ENCODE measurements at places on chromosomes 5 and 9.

GRCh38 chr5:6578676-6579343 lies 54.0 kb downstream of the NSUN2 start:
- peaks cover 13% of the 10 kb centered on the region for H3K4me1 ChIP-seq
- H3K27me3 ChIP-seq = no peaks in the 10 kb centered on the region
- no peak overlapping the region for H3K4me3 ChIP-seq
- H3K36me3 ChIP-seq = no peaks in the 10 kb centered on the region
- no peak overlapping the region for H3K27ac ChIP-seq

- H3K27me3 ChIP-seq = no peaks in the 10 kb centered on the region
- no peaks in the 10 kb centered on the region for H3K36me3 ChIP-seq
- DNase-seq = no peak
- no peak overlapping the region for H3K4me3 ChIP-seq
- H3K4me1 ChIP-seq = no peaks in the 10 kb centered on the region
Observed at GRCh38 chr5:107968998-107969397, 298.3 kb upstream of the EFNA5 start.

DNA sequence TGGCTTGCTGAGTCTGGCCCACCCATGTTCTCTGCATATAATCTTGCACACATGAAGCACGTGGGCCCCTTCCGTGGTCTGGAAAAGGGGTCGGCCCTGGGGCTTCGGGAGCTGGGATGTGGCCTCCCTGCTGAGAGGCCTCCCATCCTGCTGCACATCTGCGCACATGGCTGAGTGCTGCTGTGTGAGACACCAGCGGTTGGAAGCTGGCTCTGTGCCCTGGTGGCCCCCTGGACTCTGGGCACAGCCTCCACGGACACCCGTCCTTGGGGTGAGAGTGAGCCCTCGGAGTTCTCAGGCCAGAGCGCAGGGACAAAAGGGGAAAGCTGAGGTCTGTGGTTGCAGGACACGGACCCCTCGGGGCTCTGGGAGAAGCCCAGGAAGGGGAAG lies 115.8 kb downstream of the RXRA start:
- H3K27me3 ChIP-seq = peaks cover 6% of the 10 kb centered on the region
- no peak overlapping the region for H3K4me3 ChIP-seq
- peaks cover 45% of the 10 kb centered on the region for H3K4me1 ChIP-seq
- no peak overlapping the region for H3K27ac ChIP-seq
- DNase-seq = no peak

DNA sequence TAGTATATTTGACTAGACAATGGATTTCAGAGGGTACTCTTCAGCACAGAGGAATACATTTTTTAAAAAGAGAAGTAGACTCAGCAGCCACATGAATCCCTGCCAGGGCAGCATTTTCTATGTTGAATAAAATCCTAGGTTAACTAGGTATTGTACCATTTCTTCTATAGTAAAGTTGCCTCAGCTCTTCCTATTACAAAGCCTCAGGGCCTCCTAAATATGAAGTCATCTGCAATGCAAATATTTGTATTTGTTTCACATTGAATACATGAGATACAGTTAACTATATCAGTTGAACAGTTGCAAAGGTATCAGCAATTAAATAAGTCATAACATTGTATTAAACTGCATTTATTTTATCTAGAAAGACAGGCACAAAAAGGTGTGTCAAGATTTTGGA lies 59.5 kb downstream of the NUDT12 start:
- H3K27ac ChIP-seq = no peak overlapping the region
- no peaks in the 10 kb centered on the region for H3K27me3 ChIP-seq
- no peak for DNase-seq
- H3K4me1 ChIP-seq = peaks cover 8% of the 10 kb centered on the region
- H3K36me3 ChIP-seq = no peaks in the 10 kb centered on the region

DNA sequence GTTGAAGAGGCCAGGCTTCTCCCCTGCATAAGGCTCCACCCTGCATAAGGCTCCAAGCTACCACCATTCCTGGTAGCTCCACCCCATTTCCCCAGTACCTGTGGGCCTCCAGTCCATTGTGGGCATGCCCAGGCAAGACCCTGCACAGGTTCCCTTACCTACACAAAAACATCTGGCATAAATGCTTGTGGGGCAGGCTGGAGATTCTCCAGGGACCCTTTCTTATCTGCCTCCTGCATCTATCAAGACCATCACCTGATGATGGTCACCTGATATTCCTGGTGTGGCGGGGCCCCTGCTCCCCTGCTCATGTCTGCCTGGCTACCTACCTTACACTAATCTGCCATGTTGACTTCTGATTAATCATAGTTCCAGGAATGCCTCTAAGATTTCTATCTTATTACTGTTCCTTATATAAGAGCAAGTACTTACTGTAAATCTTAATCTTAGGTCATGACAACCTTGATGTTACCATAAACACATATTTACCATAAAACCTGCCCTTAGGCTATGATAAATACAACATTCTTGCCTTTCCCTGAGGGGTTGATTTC lies 41.0 kb downstream of the FGD3 start:
- no peak overlapping the region for H3K27ac ChIP-seq
- H3K36me3 ChIP-seq = no peaks in the 10 kb centered on the region
- no peaks in the 10 kb centered on the region for H3K27me3 ChIP-seq
- DNase-seq = peak; percentile 90
- no peak overlapping the region for H3K4me3 ChIP-seq

DNA sequence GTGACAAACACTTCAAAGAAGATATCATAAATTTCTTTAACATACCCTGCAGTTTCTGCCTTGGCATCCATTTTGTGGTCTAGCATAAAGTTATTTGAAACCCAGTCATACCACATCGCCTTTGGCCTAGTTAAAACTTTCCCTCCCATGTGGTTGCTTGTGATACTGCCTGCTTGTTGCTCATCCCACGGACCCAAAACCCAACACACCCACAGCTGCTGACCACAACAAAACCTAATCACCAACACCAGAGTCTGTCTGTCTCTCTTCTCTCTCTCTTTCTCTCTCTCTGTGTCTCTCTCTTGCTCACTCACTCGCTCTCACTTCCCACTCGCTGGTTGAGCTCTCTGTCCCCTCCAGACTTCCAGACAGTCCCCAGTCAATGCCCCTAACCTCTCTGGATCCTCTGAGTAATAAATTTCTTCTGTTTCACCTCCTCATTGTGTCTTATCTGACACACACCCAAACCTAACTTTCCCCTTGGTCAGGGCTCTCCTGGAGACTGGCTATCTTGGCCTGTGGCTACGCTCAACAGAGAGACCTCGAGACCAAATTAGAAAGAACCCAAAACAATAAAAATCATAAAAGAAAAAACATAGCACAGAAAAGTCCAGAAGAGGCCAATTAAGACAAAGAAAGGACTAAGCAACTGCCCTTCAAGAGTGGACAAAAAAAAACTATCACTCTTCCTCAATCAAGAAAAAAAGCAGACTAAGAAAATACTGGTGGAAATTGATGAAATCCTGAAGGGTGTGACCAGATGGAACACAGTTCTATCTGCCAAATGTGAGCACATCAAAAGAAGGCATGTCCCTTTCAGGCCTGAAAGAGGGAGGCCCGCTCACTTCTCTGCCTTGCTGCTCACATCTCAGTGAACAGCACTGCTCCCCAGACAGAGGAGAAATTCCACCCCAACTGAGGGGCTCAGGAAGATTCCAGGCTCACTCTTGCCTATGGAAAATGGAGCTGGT lies 41.5 kb downstream of the TTLL11 start:
- no peak overlapping the region for H3K27ac ChIP-seq
- no peaks in the 10 kb centered on the region for H3K36me3 ChIP-seq
- H3K27me3 ChIP-seq = no peaks in the 10 kb centered on the region
- peak; percentile 77 for DNase-seq
- H3K4me1 ChIP-seq = no peaks in the 10 kb centered on the region

DNA sequence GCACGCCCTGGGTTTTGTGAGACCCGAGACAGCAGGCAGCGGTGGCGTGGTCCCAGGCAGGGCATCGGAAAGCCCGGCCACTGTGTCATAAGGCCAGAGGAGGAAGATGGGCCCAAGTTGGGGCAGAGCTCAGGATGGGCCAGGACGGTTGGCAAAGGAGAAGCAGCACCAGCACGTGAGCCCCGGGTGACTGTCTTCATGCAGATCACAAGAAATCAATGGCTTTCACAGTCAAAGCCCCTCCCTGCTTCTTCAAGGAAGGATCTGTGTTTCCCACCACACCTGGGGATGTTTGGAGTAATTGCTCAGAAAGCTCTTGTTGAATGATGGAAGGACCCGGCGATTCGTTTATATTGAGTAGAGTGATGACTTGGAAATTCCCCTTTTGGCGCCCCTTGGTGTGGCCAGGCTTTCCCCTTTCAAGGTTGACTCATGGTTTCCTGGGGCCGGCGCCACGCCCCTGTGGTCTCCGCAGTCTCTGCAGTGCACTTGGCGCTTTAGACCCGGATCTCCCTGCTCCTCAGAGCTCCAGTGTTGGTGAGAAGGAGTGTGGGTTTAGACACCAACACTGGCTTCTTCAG lies 52.1 kb downstream of the IL31RA start:
- no peaks in the 10 kb centered on the region for H3K27me3 ChIP-seq
- no peak for DNase-seq
- no peak overlapping the region for H3K4me3 ChIP-seq
- H3K36me3 ChIP-seq = no peaks in the 10 kb centered on the region

- no peaks in the 10 kb centered on the region for H3K27me3 ChIP-seq
- H3K36me3 ChIP-seq = no peaks in the 10 kb centered on the region
- H3K4me3 ChIP-seq = no peak overlapping the region
- no peak overlapping the region for H3K27ac ChIP-seq
Observed at GRCh38 chr9:38053697-38054461, 15.1 kb downstream of the SHB start.

- H3K27ac ChIP-seq = no peak overlapping the region
- H3K4me3 ChIP-seq = no peak overlapping the region
- H3K27me3 ChIP-seq = no peaks in the 10 kb centered on the region
- H3K36me3 ChIP-seq = peaks cover 89% of the 10 kb centered on the region
Observed at GRCh38 chr5:14364096-14364495, 217.5 kb upstream of the OTULINL start.

DNA sequence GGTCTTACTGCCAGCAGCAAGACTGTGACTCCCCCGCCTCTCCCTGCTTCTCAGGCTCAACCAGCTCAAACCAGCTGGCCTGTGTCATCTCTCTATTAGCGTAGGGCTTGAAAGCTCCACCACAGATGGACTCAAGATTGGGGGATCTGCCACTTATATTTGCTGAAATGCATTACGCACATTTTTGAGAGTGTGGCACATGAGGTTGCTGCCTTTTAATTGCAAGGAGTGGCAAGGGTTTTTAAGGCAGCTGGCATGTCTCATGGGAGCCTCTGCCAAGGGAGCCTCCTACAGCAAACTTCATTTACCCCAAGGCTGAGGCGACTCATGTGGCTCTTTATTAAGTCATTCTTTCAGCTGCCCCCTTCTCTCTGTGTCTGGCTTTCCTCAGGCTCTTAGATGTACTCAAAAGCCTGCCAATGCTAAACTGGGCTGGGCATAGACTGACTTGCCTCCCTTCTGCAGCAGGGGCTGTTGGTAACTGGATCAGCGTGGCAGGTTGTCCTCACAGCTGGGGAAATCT lies 219.3 kb downstream of the SMARCA2 start:
- H3K36me3 ChIP-seq = no peaks in the 10 kb centered on the region
- H3K4me3 ChIP-seq = no peak overlapping the region
- no peak for DNase-seq
- no peaks in the 10 kb centered on the region for H3K4me1 ChIP-seq
- no peak overlapping the region for H3K27ac ChIP-seq

GRCh38 chr5:116626945-116627679 lies 52.5 kb upstream of the SEMA6A start:
- H3K4me1 ChIP-seq = peaks cover 20% of the 10 kb centered on the region
- H3K27me3 ChIP-seq = no peaks in the 10 kb centered on the region
- H3K27ac ChIP-seq = peak overlapping the region; percentile 69
- H3K36me3 ChIP-seq = no peaks in the 10 kb centered on the region
- H3K4me3 ChIP-seq = no peak overlapping the region

- peak overlapping the region; percentile 47 for H3K27ac ChIP-seq
- H3K36me3 ChIP-seq = no peaks in the 10 kb centered on the region
- no peak overlapping the region for H3K4me3 ChIP-seq
- no peaks in the 10 kb centered on the region for H3K27me3 ChIP-seq
Observed at GRCh38 chr5:141605523-141606277, 13.1 kb downstream of the DIAPH1 start.

DNA sequence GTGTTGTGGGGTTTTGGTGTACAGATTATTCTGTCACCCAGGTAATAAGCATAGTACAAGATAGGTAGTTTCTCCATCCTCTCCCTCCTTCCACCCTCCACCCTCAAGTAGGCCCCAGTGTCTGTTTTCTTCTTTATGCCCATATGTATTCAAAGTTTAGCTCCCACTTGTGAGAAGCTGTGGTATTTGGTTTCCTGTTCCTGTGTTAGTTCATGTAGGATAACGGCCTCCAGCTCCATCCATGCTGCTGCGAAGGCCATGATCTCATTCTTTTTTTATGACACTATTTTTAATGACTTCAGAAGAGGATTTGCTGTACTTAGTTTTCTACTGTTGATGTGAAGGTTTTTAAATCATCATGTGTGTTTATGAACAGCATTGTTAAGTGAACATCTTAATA lies 11.9 kb downstream of the CCDC180 start:
- H3K27me3 ChIP-seq = no peaks in the 10 kb centered on the region
- H3K4me3 ChIP-seq = no peak overlapping the region
- no peaks in the 10 kb centered on the region for H3K4me1 ChIP-seq
- DNase-seq = no peak
- H3K36me3 ChIP-seq = peaks cover 85% of the 10 kb centered on the region
- no peak overlapping the region for H3K27ac ChIP-seq

- H3K36me3 ChIP-seq = no peaks in the 10 kb centered on the region
- no peak overlapping the region for H3K27ac ChIP-seq
- peak overlapping the region; percentile 14 for H3K4me3 ChIP-seq
- DNase-seq = no peak
Observed at GRCh38 chr5:148808864-148809642, 17.4 kb upstream of the ADRB2 start.

GRCh38 chr9:5509573-5509972 lies 758 bp upstream of the PDCD1LG2 start:
- DNase-seq = no peak
- peaks cover 14% of the 10 kb centered on the region for H3K4me1 ChIP-seq
- no peak overlapping the region for H3K4me3 ChIP-seq
- no peaks in the 10 kb centered on the region for H3K27me3 ChIP-seq

- no peak overlapping the region for H3K4me3 ChIP-seq
- peaks cover 24% of the 10 kb centered on the region for H3K36me3 ChIP-seq
- peak overlapping the region; percentile 57 for H3K27ac ChIP-seq
Observed at GRCh38 chr9:76161106-76161505, 233.1 kb downstream of the RFK start.

DNA sequence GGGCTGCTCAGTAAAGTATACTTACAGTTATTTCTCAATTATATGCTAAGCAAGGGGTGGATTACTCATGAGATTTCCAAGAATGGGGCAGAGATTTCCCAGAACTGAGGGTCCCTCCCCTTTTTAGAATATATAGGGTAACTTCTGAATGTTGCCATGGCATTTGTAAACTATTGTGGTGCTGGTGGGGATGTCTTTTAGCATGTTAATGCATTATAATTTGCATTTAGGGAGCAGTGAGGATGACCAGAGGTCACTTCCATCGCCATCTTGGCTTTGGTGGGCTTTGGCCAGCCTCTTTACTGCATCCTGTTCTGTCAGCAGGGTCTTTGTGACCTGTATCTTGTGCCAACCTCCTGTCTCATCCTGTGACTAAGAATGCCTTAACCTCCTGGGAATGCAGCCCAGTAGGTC lies 35.5 kb downstream of the TTC1 start:
- no peak for DNase-seq
- peaks cover 11% of the 10 kb centered on the region for H3K36me3 ChIP-seq
- H3K4me3 ChIP-seq = no peak overlapping the region
- H3K4me1 ChIP-seq = peaks cover 6% of the 10 kb centered on the region
- no peak overlapping the region for H3K27ac ChIP-seq

All from esophagus muscularis mucosa (tissue), 4 donors.